ENCODE measurements at places on chromosomes 13 and 19.

GRCh38 chr19:46357846-46358583 lies 11.1 kb downstream of the PPP5C start:
- no peak for DNase-seq

- peak; percentile 82 for DNase-seq
These were observed 109.8 kb upstream of the MLNR start for GRCh38 chr13:49110122-49110912.

- DNase-seq: no peak
These were observed 4.1 kb upstream of the CNN1 start for GRCh38 chr19:11534538-11534937.

DNA sequence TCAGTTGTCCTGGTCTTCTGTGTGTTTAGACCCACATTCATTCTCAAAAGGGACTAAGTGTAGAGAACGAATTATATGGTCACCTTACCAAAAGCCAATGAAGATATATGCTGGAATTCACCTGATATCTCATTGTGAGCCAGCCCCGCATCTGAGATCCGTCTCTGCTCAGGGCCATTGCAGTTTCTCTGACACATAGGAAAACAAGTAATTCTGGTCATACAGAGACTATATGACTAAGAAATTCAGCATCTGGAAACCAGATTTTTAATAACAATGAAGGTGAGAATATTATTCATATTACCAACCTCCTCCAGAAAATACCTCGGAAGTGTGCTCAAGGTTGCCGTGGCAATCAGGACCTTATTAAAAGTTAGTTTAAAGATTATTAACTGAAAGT lies 278.6 kb upstream of the EDNRB start:
- DNase-seq: no peak

- DNase-seq: no peak
These were observed 68.6 kb downstream of the KCTD15 start for GRCh38 chr19:33865306-33865705.

DNA sequence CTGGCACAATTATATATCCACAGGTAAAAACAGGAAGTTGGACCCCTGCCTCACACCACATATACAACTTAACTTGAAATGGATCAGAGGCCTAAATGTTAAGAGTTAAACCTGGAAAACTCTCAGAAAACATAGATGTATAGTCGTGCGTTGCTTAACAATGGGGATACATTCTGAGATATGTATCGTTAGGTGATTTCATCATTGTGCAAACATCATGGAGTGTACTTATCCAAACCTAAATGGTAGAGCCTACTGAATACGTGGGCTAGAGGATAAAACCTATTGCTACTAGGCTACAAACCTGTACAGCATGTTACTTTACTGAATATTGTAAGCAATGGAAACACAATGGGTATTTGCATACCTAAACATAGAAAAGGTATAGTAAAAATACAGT lies 14.8 kb upstream of the CALM3 start:
- no peak for DNase-seq

DNA sequence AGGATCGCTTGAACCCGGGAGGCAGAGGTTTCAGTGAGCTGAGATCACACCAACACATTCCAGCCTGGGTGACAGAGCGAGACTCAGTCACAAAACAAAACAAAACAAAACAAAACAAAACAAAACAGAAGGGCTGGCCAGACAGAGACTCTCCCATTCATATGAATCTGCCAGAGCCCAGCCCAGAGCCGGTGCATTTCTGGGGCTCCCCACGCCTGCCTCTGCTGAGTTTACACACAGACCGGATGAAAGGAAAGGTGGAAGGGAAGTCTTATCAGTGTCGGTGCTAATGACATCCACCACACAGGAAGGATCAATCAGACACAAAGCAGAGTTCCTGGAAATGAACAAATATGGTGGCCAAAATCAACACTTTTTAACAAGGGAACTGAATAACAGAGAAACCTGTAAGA lies 6.8 kb downstream of the TRAPPC6A start:
- DNase-seq: no peak

DNA sequence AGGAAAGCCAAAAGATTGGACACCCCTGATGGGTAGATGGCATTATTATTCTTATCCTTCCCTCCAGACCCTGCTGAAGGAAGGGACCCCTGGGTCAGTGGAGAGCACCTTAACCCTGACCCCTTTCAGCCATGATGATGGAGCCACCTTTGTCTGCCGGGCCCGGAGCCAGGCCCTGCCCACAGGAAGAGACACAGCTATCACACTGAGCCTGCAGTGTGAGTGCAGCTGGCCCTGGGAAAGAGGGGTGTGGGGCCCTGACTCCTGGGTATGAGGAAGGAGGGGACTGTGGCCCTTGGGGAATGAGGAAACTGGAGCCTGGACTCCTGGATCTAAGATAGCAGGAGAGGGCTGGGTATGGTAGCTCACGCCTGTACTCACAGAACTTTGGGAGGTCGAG lies 2.7 kb downstream of the KIRREL2 start:
- no peak for DNase-seq

DNA sequence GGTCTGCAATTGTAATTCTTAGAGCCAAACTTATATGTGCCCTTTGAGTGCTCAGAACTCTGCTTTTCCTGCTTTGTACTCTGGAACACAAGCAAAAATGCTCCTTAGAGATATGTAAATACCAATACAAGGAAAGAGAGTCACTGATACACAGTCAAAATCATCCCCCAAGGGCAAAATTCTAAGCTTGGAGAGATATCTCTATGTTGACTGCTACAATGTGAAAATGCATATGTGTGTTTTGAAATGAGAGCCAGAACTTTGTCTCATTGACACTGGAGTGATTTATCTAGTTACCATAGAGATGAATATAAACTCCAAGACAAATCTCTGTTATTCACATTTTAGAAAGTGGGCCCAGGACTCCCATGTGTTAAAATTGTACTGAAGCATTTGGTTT lies 494.8 kb upstream of the SLITRK1 start:
- DNase-seq: no peak

DNA sequence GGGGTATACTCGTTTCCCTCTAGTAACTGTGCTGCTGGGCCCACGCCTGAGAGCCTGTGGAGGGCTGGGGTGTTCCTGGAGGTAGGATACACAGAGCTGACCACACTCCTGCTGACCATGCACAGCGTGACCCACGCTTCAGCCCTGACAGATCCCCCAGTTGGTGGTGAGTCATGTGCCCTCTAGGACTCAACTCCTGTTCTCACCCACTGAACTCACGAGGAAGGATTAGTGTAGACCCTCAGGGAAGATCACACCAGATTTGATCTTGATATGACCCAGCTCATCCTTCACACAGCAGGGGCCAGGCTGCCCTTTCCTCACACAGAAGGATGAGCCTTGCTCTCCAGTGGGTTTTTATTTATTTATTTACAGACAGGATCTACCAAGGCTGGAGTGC lies 13.3 kb upstream of the ACP7 start:
- DNase-seq: no peak

- DNase-seq: no peak
These were observed 5.5 kb upstream of the SAE1 start for GRCh38 chr19:47124937-47125668.

DNA sequence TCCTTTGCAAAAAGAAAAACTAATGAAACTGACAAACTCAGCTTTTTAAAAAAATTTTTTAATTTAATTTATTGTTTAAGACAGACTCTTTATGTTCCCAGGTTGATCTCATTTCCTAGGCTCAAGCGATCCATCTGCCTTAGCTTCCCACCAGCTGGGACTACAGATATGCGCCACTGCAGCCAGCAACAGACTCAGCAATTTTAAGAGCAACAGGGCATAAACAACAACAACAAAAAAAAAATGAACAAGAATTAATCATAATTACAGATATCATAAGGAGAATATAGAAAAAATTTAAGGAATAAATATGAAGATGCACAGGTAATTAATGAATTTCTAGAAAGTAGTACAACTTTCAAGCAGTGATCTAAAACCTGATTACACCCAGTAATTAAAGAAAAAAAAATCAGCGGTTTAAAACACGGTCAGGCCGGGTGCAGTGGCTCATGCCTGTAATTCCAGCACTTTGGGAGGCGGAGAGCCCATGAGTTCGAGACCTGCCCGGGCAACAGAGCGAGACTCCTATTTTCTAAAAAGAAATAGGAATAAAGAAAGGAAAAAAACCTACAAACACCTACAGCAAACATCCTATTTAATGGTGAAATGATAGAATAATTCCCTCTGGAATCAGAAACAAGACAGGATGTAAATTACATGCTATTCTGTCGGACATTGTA lies 1.4 kb downstream of the ZNF699 start:
- no peak for DNase-seq

GRCh38 chr19:5890099-5890498 lies 13.5 kb downstream of the NDUFA11 start:
- no peak for DNase-seq

DNA sequence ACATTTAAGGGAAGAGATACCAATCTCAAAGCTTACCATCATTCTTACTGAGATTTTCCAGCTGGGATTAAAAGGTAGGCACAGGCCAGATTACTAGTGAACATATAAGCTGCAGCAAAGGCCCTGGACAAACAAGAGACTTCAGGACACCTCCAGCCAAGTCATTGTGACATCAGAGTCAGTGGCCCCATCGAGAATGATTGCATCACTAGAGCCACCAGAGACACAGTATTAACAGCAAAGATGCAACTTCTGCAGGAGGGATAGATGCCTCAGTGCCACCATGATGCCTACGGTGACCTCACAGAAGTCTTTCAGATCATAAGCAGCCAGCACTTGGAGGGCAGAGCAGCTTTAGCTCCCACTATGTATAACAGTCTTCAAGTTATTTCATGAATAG lies 8.6 kb downstream of the RUBCNL start:
- no peak for DNase-seq

DNA sequence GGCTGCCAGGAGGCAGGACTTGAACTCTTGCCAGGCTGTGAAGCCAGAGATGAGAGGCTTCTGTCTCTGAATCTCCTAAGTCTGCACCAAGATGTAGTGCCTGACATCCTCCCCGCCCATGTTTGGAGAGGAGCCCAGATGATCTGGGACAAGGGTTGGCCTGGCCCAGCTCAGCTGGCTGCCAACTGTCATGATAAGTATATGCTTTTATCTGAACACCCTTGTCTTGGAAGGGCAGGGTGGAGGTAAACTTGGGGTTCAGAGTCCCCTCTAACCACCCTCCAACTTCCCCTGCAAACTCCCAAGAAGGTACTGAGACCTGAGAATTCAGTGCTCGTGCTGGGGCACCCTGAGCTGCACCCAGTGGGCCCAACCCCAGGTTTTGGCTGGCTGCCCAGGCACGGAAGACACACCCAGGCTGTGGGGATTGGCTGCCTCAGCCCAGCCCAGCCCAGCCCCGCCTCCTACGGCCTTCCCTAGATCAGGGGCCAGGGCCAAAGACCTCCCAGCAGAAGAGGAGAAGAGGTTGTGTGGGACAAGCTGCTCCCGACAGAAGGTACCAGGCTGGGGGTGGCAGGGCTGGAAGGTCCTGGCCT lies at the start of gene CYP4F12:
Gene CYP4F12, plus strand, starts transcription at position 508 of the 596 bp plus-strand sequence. CDS start 443 bp downstream, outside the sequence.
- DNase-seq: peak; percentile 7

DNA sequence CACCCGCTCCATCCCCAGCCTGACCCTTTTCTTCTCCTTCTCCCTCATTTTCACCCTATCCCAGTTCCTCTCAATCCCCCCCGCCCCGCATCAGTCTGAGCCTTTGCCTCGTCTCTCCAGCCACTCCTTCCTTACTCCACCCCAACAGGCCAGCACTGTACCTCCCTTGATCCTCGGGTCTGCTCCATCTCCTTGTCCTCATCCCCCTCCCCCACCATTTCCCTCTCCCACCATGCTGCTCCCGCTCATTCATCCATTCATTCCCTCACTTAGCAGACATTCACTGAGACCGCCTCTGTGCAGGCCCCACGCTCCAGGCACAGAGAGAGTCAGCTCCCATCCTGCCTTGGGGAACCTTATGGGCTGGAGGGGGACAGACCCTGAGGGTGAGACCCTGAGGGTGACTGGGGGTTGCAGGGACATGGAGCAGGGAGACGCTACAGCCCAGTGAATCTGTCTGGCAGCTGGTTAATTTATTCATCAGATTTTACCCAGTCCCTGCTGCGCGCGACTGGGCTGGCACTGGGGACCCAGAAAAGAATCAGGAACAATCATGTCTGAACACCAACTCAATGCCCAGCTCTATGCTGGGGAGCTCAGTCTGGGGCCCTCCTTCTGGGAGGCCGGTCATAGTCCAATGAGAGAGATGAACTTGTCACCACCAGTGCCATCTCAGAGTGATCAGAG lies 881 bp downstream of the ARHGAP33 start:
- DNase-seq: no peak

DNA sequence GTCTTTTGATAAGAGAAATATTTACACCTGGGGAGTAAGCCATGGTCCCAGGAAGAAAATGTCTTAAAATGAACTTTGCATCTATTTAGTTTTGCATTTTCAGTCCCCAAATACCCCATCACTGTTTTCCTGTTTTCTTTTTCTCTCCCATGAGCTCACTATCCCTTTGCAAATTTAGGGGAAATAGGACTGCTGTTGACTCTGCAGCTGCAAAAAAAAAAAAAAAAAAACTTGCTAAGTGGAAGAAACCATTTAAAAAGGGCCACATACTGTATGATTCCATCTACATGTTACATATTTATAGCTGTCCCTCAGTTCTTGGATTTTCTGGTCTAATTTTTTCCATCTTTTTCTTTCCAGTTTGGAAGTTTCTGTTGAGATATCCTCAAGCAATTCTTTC lies 98.2 kb upstream of the SERP2 start:
- no peak for DNase-seq

DNA sequence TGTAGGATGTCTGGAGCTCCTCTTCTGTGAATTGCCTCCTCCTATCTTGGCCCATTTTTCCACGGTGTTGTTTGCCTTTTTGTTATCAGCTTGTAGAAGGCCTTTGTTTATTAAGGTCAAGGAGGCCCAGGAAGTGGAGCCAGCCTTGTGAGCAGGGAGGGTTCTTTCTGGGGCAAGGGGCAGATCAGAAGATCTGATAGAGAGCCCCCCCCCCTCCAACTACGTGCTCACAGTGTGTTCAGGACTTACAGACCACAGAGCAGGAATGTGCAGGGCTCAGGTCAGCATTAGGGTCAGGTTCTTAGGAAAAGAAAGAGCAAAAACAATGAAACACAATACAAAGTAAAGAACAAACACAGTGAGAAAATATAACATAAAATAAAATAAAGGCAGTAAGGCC lies 59.4 kb downstream of the CCNE1 start:
- no peak for DNase-seq

GRCh38 chr13:32033744-32034143 lies 2.2 kb downstream of the FRY start:
- no peak for DNase-seq

- DNase-seq: no peak
These were observed 54.7 kb downstream of the NFIC start for GRCh38 chr19:3420909-3421619.

DNA sequence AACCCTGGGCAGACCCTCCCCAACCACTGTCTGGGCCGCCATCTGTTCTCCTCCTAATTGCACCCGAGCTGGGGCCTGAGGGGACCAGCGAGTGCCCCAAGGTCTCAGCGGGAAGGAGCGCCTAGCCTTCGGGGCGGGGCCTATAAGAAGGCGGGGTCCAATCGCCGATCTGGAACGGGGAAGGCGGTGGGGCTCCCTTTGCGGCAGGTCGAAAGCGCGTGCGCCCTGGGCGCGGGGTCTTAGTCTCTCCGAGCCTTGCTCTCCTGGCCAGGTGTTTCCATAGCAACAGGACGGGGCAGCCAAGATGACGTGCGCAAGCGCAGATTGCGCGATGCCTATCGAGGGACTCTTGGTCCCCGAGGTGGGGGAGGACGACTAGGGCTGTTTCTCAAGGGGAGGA lies 2.8 kb downstream of the MAST1 start:
- no peak for DNase-seq

- no peak for DNase-seq
These were observed 302.4 kb downstream of the PCDH20 start for GRCh38 chr13:61113140-61113658.

GRCh38 chr13:28753208-28753892 lies 34.6 kb upstream of the SLC46A3 start:
- no peak for DNase-seq
